Islet precursor cell (in vitro differentiated cells): ENCODE measurements at places on chromosomes 1 and 21.
A peak's percentile ranks its signal among the peaks of the same experiment; 100 is the strongest.

DNA sequence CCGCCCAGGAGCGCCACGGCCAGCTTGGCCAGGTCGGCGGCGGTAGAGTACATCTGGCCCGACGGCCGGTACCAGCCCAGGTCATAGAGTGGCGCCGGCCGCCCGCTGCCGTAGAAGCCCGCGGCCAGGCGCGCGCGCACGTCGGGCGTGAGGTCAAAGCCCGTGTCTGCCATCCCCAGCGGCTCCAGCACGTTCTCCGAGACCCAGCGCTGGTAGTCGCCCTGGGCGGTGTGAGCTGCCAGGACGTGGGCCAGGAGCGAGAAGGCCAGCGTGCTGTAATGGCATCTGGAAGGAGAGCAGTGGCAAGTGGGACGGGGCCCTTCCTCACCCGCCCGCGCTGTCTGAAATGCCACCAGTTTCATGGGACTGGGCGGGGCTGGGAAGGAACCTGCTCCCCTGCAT lies 18.9 kb downstream of the LACTBL1 start:
- DNase-seq, result peak; percentile 43

DNA sequence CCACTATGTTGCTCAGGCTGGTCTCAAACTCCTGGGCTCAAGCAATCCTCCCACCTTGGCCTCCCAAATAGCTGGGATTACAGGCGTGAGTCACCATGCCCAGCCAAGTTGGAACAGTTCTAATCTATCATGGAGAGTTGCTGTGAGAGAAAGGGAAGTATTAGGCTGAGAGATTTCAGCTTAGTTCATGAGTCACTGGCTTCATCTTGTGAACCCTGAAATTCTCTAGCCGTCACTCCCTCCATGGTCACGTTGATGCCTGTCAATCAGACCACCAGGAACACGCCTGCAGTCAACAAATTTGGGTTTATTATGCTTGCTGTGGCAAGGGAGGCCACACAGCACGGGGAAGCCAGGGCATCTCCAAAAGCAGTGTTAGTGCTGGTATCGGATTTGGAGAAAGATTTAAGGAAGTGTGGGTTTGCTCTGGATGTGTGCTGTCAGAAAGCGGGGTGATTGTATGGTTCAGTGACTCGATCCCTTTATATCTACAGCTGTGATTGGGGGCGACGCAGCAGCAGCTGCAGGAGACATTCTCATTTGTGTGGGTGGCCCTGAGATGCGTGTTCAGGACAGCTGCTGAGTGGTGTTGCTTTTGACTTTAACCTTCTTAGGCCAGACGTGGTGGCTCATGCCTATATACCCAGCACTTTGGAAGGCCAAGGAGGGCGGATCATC lies 18.7 kb downstream of the UQCRHL start:
- DNase-seq, result peak; percentile 70

GRCh38 chr1:230194525-230194924 lies 127.5 kb downstream of the GALNT2 start:
- peak; percentile 63 for DNase-seq

GRCh38 chr1:116873680-116874271 lies 35.9 kb upstream of the PTGFRN start:
- DNase-seq, result no peak

GRCh38 chr1:63665824-63666223 lies 72.6 kb downstream of the PGM1 start:
- DNase-seq, result no peak

- DNase-seq, result no peak
Observed at GRCh38 chr1:25472471-25472870, 41.8 kb downstream of the MACO1 start.

DNA sequence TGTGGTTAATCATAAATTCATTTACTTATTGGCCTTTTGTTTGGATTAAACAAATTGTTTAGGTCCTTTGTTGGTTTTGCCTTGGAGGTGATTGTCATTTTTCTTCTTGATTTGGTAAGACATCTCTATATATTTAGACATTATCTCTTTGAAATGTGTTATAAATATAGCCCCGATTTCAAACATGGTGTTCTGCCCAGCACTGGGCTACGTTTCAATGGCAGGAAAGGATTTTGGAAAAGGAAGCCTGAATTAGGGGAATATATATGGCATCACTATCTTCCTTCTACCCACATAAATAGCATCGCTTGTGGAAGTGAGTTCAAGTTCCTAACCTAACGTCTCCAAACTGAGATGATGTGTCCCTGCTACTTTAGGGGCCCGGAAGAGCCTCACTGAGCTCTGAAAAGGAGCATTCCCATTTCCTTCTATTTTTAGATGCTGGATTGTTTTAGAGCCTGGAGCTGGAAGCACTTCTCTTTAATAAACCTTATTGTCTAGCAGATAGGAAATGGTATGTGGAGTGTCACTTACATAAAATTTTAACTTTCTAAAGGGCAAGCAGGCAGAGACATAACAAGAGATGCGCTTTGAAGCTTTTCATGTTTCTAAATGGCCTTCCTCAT lies 39.4 kb downstream of the PGBD5 start:
- no peak for DNase-seq

DNA sequence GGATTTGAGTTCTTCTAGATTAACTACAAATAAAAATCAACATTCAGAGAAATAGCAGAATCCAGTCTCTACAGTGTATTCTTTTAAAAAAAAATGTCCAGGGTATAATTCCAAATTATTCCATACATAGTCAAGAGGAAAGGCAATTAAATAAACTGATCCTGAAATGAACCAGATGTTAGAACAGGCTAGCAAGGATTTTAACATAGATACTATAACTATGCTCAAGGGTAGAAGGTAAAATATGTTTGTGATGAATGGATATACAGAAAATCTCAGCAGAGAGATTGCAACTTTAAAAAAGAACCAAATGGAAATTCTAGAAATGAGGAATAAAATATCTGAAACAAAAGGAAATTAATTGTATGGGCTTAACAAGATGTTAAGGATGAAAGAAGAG lies 32.4 kb downstream of the CYYR1 start:
- no peak for DNase-seq

GRCh38 chr1:44630116-44630515 lies 44.2 kb downstream of the TMEM53 start:
- DNase-seq, result no peak

DNA sequence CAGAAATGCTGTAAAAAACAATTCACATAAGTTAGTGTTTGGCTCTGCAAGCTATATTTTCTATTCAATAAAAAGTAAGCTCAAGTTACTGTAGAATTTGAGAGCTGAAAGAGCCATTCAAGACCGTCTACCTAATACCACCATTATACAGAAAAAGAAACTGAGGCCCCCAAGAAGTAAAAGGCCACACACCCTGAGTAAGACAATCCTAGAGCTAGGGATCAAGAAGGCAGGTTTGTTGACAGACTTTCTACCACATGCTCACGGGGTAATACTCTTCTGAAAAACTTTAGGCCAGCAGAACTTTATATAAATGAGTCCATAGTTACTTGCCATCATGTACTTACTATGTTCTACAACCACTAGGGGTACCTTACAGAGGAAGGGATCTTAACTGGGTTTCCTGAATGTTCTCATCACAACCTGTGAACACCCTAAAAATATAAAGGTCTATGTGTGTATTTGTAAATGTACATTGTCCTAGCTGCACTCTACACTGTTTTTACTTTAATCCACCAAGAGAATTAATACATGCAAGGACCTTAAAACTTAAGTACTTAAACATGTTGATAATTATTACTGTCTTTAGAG lies 2.7 kb downstream of the PSMG1 start:
- DNase-seq, result no peak

GRCh38 chr1:220908757-220909156 lies 29.5 kb downstream of the HLX start:
- DNase-seq, result no peak

DNA sequence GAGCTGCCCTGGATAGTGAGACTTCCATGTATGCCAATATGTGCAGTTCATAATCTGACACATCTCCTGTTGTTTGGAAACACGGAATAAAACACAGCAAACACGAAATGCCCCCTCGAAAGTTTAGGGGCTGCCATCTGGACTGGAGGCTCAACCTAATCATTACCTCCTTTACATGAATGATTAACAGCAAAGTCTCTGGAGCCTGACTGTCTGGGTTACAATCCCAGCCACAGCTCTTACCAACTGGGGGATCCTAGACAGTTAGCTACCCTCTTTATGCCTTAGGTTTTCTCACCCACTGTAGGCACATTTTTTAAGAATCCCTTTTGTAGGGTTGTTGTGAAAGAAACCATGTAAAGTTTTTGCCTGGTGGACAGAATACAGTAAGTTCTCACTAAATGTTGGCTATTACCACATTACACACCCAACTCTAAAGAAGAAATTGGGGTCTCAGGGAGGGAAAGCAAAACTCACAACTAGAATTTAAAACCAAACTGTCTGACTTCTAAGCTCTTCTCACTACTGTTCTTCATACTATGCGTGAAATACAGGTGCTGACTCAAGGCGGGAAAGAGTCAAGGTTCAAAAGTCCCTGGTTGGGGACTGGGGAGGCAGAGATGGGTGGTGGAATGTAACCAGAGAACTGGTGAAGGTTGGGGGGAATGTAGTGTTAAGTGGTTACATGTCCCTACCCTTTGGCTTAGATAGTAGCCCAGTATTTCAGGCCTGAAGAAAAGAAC lies 24.2 kb downstream of the CYP4A22 start:
- no peak for DNase-seq

DNA sequence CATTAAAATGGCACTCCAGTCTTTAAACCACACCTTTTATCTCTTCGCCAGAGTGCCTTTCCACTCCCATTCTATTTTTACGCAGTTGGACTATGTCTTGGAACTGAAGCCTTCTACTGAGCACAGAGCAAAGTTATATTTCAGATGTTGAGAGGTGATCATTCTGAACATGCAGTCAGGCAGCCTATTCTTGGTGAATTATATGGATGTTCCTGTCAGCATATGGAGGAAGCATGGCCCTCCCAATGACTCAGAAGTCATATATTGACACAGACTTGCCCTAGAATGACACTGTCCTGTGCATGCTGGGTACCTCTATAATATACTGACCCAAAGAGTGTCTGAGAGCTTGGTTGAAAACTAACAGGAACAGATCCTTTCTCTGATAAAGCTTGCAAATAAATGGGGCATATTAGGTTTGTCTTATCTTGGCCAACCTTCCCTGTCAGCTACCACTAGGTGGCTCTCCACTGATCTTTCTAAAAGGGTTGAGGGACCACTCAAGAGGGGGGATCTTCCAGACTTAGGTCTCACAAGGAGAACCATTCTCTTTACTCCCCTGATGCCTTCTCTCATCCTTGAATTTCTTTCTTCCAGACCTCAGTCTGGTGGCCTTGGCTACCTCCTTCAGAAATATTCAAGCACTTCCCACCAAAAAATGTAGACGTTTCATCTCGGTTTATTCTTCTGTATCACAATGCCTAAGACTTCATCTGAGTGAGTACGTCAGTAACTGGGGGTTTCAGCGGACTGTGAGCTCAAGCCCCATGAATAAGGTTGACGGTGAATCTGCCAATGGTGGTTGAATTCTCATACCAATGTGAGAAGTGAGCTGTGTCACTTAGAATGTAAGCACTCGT lies 11.8 kb upstream of the ALG14 start:
- DNase-seq, result no peak

DNA sequence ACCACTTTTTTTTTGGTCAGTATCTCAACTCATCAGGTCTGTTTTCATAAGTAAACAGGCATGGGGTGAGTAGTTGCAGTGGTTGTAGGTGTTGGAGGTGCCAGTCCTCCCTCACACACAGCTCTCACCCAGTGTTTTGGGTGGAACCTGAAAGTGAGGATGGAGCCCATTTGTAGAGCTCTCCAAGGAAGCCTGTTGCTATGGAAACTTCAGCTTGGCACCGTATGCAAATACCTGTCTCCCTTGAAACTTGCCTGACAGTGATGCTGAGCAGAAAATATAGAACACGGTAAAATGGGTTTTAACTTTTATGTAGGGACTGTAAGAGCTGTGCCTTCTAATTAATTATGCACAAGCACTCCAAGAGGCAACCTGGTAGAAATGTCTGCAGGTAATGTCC lies 214.1 kb downstream of the AJAP1 start:
- no peak for DNase-seq

GRCh38 chr1:76247261-76247852 lies 172.8 kb downstream of the ST6GALNAC3 start:
- DNase-seq, result peak; percentile 81

DNA sequence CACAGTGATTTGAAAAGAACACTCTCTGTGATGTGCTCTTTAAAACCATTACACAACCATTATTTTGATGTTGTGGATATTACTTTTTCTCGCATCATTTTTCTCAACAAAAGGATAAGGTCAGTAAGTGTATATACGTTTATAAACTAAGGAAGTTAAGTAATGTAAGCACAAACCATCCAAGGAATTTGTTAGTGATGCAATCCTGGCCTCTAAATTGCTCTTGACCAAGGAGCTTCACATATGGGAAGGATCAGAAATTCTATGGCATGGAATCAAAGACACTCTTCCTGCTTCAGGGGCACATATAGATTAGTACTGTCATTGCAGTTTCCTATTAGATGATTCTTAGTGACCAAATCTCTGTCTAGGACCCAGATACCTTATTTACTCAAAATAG lies 3.6 kb upstream of the PPP2R5A start:
- no peak for DNase-seq

GRCh38 chr1:59560807-59561450 lies 253.8 kb upstream of the HOOK1 start:
- no peak for DNase-seq

DNA sequence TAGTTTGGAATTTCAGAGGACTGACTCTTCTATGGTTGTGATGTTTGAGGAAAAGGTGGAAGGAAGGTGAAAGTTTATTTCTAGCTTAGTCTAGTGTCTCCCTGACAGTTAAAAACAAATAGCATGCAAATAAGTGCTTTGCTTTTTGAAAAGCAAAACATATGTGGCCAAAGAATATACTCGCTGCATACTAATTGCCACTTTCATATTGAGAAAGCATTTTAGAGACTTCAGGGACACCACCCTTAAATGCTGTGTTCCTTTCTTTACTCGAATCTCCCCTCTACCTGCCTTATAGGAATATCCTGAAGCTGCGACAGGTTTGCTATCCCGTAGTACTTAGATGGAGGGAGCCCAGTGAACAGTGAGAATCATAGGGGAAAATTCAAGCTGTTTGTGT lies 23.2 kb downstream of the GLUL start:
- no peak for DNase-seq

GRCh38 chr1:98659879-98660278 lies 1.6 kb upstream of the SNX7 start:
- DNase-seq, result no peak

DNA sequence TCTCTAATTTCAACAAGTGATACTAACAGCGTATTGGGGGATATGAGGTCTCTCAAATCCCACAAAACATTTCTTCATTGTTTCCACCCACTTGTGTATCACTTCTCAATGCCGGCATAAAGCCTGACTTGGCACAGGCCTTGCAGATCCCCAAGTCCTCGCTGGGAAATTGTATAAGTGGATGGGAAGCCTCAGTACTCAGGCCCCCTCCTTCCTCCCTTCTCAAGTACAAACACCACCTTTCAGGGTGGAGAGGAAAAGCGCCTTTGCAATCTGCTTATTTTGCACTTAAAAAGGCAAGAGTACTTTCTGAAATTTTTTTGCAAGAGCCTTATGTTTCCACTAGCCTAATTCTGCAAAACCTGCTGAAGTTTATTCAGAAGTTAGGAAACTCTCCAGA lies 25.8 kb upstream of the KLHDC8A start:
- no peak for DNase-seq

GRCh38 chr1:159612211-159612885 lies 24.7 kb downstream of the APCS start:
- no peak for DNase-seq
